ENCODE measurements at places on chromosomes 12 and 14. TPM values are rescaled to one million over a fixed set of nuclear protein-coding genes. Genes with fewer than 3 reads are reported as not detected.
A peak's percentile ranks its signal among the peaks of the same experiment; 100 is the strongest.

- no peak for DNase-seq
Measured at GRCh38 chr14:84098261-84098660, 1431.7 kb upstream of the FLRT2 start.

GRCh38 chr12:119660076-119660475 lies 7.9 kb upstream of the PRKAB1 start:
- DNase-seq: no peak

DNA sequence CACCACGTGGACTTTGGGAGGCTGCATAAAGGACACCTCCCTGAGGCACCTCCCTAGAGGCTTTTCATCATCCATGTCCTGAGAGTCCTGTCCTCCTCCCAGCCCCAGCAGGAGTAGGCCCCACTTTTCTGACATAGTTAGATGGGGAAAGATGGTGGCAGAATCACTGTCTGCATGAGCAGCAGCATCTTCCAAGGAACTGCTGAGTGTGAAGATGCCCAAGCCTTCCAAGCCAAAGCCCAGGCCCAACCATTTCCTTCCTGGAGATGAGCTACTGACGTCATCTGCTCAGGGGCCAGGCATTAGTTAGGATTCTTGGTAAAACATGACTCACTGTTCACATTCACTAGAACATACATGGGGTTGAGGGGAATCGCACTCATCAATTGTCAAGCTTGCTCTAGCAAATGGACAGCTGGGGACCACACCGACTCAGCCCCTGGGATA lies 37.3 kb downstream of the VDR start:
- no peak for DNase-seq

GRCh38 chr14:52227619-52228222 lies 39.8 kb upstream of the PTGDR start:
- peak; percentile 72 for DNase-seq

DNA sequence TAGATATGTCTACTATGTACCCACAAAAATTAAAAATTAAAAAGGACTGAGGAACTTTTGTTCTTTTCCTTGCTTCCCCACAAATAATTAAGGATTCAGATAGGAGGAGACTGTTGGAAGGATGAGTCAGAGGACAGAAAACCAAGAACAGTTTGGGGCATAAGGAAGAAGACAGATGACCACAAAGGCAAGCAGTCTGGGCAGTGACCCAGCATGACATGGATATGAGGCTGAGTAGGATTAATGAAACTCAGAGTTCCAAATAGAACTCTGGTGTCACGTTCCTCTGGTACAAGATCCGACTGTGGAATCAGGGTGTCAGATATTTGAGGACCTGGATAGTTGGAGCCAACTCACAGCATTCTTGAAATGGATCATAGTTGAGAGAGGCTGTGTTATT lies 89.3 kb upstream of the SLC38A4 start:
- peak; percentile 29 for DNase-seq

GRCh38 chr12:109624467-109624866 lies 50.9 kb downstream of the MVK start:
- DNase-seq: no peak

DNA sequence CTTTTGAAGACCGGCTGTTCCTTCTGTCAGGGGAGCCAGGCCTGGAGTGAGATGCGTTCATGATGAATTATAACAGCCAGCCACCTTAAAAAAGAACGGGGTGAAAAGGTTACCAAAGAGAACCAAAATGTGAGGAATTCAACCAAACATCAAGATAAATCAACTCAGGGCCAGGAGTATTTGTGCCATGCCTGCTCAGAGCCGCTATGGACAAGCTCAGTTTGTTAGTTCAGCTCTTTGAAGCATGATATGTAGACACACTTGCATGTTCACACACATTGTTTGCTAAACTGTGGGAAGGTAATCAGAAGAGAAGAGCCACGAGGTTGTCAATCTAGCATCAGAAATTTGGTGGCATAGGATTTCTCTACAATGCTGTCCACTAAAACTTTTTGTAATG lies 367.4 kb upstream of the TBX3 start:
- no peak for DNase-seq

GRCh38 chr12:1530592-1531152 lies 63.7 kb downstream of the FBXL14 start:
- no peak for DNase-seq

- DNase-seq: no peak
Measured at GRCh38 chr12:40393026-40393425, 168.2 kb downstream of the LRRK2 start.

DNA sequence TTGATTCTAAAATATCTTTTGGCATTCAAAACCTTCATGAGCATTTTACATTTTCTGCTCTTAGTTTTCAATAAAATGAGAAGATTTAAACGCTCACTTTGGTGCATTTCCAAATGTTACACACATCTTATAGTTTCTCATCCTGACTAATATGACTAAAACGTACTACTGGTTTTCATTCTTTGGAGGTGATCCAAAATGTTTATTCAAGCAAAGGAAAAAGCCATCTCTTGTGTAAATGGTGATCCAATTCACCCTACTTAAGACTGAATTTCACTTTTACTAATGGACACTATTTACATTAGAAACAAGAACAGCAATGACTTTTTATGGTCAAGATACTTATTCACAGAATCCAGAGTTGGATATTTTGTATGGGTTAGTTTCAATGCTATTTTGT lies 86.6 kb downstream of the KITLG start:
- DNase-seq: no peak

DNA sequence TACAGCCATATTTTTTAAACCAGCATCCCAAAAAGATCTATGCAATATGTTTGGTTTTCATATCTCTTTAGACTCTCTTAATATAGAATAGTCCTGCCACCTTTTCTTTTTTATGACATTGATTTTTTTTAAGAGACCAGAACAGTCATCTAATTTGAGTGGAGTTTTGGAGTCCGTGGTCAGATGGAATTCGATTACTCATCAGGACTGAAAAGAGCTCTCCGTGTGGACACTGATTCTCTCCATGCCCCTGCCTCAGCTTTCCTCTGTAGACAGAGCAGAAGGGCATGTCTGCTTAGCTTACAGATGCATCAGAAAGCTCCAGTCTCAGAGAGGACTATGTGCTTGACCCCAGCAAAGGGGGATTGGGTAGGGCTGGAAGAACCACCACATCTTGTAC lies 27.8 kb downstream of the SMCO2 start:
- DNase-seq: no peak

GRCh38 chr12:9256341-9256740 lies 48.1 kb upstream of the PZP start:
- DNase-seq: no peak

- DNase-seq: no peak
Measured at GRCh38 chr14:99234961-99235571, 36.9 kb downstream of the BCL11B start.

- DNase-seq: peak; percentile 61
Measured at GRCh38 chr14:55336162-55336561, 64.9 kb downstream of the FBXO34 start.

DNA sequence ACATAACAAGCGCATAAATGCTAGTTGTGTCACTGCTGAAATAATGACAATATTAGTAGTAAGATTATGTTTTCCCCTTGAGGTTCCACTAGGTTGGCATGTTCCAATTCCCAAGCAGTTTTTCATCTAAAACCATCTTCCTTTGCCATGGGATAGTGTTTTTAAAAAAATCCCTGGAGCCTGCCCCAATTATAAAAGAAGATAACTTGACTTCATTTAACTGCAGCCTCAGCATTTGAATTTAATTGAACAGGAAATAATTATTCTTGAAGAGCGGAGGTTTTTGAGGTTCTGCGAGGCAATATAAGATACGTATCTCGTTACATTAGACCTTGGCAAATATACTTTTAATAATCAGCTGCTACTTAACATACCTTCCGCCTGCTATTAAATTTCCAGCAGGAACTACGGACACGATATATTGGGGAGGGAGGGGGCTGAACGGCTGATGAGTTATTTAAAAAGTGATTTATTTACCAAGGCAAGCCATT lies 65.2 kb upstream of the HSPB8 start:
- DNase-seq: no peak

DNA sequence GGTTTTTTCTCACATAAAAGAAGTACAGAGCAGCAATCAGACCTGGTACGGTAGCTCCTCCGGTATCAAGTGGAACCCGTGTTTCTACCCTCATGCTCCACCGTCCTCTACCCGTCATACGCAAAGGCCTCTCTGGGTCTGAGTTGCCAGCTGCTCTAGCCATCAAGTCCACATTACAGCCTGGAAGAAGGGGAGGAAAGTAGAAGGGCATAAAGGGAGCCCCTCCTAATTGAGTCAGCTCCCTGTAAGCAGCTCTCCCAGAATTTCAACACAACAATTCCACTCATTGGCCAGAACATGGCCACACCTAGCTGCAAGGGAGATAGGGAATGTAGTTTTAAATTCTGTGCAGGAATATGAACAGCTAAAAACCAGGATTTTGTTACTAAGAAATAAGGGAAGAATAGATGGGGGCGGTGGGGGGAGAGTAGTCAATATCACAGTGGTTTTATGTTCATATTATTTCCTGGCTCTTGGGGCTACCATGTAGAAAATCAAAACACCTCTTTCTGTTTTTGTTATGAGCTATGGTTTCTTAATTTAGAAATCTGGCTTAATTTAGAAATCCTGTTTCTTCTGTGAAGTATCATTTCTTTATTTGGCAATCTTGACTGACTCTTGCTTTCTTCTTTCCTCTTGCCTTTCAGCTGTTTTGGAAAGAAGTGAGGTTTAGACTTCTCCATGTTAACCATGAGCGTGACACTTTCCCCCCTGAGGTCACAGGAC lies 103.9 kb downstream of the AKAP6 start:
- no peak for DNase-seq

- DNase-seq: no peak
Measured at GRCh38 chr14:105072892-105073719, 7.9 kb upstream of the GPR132 start.

DNA sequence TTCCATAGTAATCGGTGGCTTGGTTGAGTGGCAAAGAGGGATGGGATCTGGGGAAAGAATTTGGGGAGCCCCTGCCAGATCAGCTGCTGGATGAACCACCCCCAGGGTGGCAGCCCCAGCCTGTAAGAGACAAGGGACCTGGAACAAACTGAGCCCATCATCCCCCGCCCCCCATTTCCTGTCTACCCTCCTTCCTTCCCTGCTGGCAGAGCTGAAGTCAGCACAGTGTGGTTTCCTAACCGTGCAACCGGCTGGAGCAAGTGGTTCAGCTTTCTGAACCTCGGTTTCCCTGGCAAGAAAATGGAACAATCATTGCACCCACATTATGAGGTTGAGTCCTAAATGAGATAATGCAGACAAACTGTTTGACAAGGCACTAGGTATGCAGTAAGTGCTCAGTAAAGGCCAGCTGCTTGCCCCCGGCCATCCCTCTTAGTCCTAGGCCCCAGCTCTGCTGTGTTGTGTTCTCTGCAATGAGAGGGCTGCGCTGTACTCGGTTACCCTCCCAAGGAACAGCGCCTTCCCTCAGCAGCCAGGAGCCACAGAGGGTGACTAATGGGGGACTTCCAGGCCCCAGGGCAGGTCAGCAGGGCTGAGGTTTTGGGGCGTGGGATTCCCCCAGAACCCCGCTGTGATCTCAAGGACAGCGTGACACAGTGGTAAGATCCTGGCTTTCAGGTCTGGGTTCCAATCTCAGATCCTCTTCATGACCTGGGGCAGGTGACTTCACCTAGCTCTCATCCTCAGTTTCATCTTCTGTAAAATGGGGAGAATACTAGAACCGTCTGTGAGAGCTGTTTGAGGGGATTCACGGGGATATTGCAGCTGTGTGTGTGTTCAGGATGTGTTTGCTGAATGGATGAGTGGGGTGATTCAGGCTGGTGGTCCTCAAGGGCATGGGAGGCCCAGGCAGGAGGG lies 16.5 kb downstream of the SELPLG start:
- no peak for DNase-seq

DNA sequence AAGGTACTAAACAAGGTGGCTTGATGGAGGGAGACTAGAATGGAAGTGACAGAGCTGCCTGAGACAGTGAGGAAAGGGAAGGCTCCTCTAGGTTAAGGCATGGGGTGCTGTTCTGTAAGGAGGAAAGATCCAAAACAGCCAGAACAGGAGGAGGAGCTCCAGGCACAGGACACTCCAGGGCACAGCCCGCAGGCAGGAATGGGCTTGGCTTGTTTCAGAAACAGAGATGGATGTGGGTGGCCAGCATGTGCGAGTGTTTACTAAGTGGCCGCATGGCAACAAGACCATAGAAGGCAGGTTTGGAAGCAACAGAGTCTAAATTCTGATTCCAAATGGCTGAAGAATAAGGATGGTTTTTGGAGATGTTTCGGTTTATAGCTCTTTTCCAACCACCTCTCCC lies 889.1 kb downstream of the AACS start:
- no peak for DNase-seq

DNA sequence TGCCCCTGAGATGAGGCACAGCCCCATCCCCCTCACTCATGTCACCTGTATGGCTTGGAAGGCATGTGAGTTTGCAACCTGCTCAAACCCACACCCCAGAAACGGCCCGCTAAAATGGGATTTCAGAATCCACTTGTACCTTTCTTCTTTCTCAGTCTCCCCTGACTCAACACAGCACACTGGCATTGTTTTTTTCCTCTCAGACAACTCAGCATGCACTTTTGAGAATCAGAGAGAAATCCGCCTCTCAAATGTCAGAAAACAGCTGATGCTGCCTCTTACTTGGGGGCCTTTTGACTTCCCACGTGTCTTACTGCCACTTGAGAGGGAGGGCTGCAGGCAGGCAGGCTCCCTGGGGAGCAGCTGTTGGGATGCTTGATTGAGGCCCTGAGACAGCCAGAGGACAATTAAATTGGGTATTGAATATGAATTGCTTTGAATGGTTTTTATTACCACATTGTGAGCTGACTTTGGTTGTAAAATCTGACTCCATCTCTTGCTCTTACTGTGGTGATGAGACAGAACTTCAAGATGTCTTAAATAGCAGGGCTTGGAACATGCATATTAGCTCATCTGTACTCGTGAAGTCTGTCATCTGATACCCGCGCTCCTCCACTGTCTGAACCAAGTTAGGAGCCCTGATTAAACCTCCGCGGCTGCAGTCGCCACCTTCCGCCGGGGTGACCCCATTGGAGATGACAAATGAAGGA lies 96.6 kb downstream of the APAF1 start:
- no peak for DNase-seq

DNA sequence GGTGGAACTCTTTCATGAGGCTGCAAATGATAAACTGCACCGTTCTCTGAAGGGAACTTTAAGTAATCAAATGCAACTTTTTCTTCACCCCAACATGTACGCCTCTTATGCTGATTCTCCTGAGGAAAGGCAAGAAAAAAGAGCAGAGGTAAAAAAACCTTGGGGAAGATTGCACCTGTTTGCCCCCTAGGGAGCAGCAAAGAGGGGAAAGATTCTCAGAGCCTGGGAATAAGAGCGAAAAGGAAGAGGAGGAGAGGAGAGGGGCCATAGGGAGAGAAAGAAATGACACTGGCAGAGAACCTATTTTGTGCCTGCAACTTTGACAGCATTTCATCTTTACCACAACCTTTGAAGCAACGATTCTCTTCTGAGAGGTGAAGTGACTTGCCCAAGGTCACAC lies 254.6 kb downstream of the KSR2 start:
- no peak for DNase-seq

GRCh38 chr14:38389681-38390080 lies 133.8 kb upstream of the CLEC14A start:
- no peak for DNase-seq

GRCh38 chr12:32322354-32322753 lies 77.0 kb upstream of the FGD4 start:
- no peak for DNase-seq

- DNase-seq: no peak
Measured at GRCh38 chr12:39420043-39420442, 22.9 kb downstream of the KIF21A start.

Gene IAPP
- not detected for total RNA-seq

Gene KRT1
- total RNA-seq: 0.89 TPM

Gene SRRM4
- not detected for total RNA-seq

Gene VDR
- 175 TPM for total RNA-seq

Gene AQP6
- not detected for total RNA-seq

Gene TMEM117
- 15.2 TPM for total RNA-seq

Gene FERMT2
- 22.9 TPM for total RNA-seq

Gene ART4
- total RNA-seq: 0.06 TPM

Gene FOXJ2
- total RNA-seq: 12.3 TPM

All from mucosa of descending colon (tissue), 3 donors.